Suppressor macrophage (primary cell): ENCODE measurements at places on chromosomes 11 and 22.

DNA sequence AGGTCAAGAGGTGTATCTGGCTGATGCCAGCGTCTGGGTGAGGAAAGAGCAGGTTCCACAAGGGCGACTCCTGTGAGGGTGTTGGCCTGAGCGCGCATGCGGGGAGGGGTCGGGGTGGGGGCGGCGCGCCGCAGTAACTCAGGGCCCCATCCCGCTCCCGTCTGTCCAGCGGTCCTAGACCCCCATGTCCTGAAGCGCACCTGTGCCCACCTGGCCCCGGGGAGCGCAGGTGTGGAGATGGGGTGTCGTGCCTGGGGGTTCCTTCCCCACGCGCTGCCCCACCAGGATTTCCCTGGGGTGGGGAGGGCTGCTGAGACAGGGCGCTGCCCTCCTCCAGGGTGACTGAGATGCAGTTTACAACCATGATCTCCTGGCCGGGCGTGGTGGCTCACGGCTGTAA, 20.9 kb downstream of the RNH1 start:
- no peak for DNase-seq

DNA sequence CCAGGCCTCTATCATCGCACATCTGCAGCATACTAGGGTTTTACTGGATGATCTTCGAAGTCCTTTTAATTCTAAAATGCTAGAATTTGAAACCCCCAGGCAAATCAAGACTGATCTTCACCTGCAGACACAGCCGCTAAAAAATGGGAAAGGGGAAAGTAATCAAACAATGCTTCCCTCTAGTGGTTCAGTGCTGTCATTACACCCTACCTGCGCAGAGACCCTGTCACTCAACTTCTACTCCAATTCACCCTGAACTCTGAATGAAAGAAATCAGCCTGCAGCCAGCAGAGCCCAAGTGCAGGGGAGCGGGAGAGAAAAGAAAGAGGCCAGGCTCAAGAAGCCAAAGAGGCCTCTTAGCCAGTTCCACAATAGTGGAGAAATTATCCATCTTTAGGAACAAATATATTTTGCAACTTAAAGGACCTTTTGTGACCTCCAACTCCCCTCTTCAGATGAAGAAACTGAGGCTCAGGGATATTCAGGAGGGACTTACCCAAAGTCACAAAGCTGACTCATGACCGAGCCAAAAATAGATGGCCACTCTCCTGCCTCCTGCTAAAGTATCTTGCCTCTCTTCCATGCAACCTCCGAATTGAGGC, 33.0 kb downstream of the SERGEF start:
- DNase-seq, result peak; percentile 38

DNA sequence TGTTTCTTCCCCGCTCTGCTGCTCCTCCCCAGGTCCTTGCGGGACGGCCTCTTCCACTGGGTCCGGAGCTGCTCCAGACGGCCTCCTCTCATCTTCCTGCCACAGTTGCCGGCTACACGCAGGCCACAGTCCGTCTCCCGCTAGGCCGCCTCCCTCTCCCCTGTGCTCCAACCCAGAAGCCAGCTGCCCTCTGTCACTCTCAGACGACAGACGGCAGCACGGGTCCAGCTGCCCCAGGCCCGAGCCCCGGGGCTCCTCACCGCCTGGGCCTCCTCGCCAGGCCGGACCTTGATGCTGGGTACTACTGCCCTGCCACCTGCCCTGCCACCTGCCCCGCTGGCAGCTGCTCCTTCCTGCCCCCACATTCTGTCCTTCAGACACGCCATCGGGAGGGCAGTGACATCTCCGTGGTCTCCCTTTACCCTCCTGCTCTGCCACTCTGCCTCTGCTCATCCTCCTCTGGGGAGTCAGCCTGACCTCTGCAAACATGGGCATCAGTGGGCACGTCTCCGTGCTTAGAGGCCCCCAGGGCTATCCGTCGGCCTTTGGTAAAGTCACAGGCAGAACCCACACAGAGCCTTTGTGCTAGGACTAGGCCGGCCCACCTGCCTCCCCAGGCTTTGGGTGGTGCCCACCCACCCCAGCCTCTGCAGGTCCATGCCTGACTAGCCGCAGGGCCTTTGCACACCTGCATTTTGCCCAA, 43.1 kb upstream of the TH start:
- DNase-seq, result no peak

GRCh38 chr11:122170815-122171475, 54.9 kb upstream of the BLID start:
- peak; percentile 82 for DNase-seq

GRCh38 chr11:45361551-45361950, 75.4 kb upstream of the SYT13 start:
- no peak for DNase-seq

GRCh38 chr11:107689317-107690202, 22.3 kb downstream of the SLN start:
- peak; percentile 76 for DNase-seq

DNA sequence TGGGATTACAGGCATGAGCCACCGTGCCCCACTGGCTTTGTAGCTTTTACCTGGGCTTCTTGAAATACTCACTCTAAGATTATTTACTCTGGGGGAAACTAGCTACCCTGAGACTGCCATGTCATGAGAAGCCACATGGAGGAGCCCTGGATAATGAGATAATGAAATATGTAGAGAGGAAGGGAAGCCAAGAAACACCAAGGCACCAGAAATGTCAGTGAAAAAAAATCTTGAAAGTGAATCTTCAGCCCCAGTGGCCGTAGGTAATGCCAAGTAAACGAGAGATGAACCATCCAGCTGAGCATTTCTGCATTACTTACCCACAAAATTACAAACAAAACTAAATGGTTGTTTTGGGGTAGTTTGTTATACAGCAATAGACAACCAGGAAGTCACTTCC, 125.6 kb downstream of the APIP start:
- DNase-seq, result no peak

DNA sequence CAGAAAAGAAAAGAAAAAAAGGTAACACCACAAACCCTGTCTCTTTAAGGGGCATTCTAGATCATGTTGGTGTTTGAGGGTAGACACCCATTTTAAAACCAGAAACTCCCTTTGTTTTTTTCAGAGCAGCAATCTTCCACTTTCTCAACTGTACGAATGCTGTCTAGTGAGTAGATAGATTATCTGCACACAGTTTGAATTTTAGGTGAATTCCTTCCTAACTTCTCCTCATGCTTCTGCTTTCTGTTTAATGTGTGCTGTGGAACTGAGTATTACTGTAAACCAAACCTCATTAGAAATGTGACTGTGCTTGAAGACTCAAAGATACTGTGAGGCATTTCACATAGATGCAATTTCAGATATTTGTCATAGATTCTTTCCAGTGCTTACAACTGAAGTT, 102.4 kb downstream of the PRMT3 start:
- no peak for DNase-seq

- DNase-seq, result no peak
Measured at GRCh38 chr11:16543642-16544041, 187.3 kb upstream of the SOX6 start.

- DNase-seq, result no peak
Measured at GRCh38 chr11:8267831-8268529, 4.3 kb upstream of the LMO1 start.

- peak; percentile 56 for DNase-seq
Measured at GRCh38 chr11:64868904-64869570, 9.4 kb downstream of the EHD1 start.

GRCh38 chr11:126327281-126328000, 23.6 kb downstream of the DCPS start:
- DNase-seq, result no peak

DNA sequence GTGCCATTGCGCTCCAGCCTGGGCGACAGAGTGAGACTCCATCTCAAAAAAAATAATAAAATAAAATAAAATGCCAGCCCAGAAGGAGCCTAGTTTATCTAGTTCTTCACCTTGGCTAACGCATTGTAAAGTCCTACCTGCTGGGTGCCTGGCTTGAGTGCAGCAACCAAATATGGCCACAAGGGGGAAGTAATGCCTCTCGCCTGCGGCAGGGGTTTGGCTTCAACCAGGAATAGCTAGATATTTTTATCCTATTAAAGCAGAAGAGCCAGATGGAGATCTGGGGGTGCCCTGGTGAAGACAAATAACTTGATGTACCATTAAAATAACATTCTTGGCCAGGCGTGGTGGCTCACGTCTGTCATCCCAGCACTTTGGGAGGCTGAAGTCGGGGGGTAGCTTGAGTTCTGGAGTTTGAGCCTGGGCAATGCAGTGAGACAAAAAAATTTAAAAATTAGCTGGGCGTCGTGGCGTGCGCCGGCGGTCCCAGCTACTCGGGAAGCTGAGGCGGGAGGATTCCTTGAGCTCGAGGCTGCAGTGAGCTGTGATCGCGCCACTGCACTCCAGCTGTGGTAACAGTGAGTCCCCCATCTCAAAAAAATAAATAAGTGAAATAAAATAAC, 20.6 kb upstream of the PLEKHB1 start:
- peak; percentile 87 for DNase-seq

DNA sequence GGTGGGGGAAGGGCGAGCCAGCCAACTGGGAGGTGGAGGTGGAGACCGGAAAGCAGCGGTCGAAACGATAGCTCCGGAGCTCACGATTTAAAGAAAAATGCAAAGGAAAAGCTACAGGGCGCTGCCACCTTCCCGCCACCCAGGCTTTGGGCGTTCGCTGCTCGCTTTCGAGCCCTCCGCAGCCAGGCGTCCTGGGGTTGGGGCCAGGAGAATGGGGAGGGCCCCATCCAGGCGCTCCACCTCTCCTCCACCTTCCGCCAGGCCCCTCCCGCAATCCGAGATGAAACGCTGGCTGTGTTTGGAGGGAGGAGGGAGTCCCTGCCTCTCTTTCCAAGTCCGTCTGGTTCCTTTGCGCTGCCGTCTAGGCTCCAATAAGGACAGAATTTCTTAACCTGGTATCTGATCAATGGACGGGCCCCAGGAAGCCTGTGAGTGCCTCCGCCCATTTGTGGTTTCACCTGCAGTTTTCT, 483 bp upstream of the ABTB2 start:
- no peak for DNase-seq

DNA sequence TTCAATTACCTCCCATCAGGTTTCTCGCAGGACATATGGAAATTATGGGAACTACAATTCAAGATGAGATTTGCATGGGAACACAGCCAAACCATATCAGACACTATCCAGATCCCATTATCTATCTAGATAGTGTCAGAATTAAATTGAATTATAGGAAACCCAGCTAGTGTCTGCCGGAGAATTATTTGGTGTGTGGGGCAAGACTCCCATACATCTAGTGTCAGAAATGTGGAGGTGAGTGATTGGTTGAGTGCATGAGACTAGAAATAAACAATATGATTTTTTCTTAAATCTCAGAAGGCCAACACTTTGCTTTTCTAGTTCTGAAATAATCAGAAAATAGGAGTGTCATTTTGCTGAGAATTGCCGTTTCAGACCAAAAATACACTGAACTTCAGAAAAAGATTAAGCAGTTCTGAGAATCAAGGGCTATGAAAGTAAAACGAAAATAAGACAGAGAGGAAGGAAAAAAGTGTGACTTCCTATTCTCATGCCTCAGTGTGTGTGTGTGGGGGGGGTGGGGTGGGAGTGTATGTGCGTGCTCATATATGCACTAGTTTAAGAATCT, 21.3 kb downstream of the CASP12 start:
- DNase-seq, result no peak

DNA sequence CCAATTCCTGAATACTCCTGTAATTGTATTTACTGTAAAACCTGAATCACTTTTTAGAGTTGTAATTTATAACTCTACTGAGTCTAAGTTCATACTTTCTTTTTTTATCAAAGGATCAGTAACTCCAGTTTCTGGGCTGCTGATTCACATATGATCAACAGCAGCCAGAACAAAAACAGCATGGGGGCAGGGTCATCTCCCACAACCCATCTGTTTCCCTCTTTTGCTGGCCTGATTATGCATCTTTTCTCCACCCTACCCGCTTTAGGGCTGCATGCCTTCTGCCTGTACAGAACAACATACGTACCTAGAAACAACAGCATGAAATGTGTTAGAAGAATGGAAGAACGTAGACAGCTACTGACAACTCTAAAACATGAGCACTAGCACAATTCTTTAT, 76.0 kb downstream of the MRTFA start:
- no peak for DNase-seq

- DNase-seq, result no peak
Measured at GRCh38 chr11:76172583-76172982, 33.7 kb downstream of the WNT11 start.

GRCh38 chr22:20026204-20026908, 5.4 kb downstream of the TANGO2 start:
- DNase-seq, result no peak

DNA sequence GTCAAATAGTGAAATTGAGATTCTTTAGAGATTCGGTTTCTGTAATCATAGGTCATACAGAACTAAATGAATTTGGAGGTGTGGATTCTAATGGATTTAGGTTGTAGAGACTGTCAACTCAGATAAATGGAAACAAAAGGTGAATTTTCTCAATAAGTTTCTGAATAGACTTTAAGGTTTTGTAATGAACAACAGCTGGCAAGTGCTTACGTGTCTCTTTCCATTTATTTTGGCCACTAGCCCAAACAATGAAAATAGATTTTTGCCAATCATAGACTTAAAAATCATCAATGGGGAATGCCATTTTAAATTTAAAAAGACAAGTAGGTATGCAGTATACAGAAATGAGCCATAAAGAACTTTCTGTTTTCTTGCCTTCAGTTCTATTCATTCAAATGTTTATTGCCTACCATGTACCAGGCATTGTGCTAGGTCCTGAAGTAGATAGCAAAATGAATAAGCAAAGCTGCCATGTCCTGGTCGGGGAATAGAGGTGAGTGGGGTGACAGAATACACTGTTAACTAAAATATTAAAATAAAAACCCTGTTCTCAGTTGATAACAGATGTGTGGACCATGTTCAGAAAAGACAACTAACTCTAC, 16.9 kb upstream of the TMEM135 start:
- DNase-seq, result no peak

- no peak for DNase-seq
Measured at GRCh38 chr11:105774899-105775298, 165.0 kb downstream of the GRIA4 start.

- no peak for DNase-seq
Measured at GRCh38 chr11:1146365-1146764, 11.4 kb upstream of the MUC5AC start.

DNA sequence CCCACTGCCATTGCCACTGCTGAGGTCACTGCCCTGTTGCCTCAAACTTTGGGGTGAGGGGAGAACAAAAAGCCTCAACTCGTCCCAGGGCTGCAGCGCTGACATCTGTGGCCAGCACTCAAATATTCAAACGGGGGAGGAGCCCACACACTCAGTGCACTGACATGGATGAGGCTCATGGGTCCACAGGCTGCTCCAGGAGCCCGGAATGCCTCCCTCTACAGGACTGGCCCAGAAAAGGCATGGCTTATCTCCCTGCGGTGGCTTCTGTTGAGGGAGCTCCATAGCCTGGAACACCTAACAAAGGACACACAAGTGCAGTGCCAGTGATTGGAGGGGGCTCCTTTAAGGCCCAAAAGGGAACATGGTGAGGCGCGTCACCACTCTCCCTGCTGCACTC, 341.1 kb upstream of the LUZP2 start:
- DNase-seq, result no peak

DNA sequence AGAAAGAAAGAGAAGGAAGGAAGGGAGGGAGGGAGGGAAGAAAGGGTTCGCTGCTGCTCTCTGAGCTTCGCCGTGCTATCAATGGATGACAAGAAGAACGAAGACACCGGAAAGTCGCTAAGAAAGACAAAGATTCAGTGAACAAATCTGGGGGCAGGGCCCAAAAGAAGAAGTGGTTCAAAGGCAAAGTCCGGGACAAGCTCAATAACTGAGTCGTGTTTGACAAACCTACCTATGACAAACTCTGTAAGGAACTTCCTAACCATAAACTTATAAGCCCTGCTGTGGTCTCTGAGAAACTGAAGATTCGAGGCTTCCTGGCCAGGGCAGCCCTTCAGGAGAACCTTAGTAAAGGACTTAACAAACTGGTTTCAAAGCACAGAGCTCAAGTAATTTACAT, 2.9 kb upstream of the TTLL1 start:
- peak; percentile 48 for DNase-seq

GRCh38 chr11:32053151-32053888, 37.6 kb upstream of the RCN1 start:
- no peak for DNase-seq
